Diencephalon (tissue), 1 donor: ENCODE measurements at places on chromosomes 11 and 22. TPM values are rescaled to one million over a fixed set of nuclear protein-coding genes. Genes with fewer than 3 reads are reported as not detected.

C1QTNF4 gene
- total RNA-seq: 33.2 TPM

JAML gene
- total RNA-seq: 0.92 TPM

OR51I1 gene
- not detected for total RNA-seq

TRIM49 gene
- total RNA-seq: 0.23 TPM

TM7SF2 gene
- total RNA-seq: 81.4 TPM

DCDC1 gene
- 11.1 TPM for total RNA-seq

CCDC81 gene
- 6.7 TPM for total RNA-seq

SLC25A45 gene
- total RNA-seq: 0.92 TPM

SLC22A9 gene
- total RNA-seq: not detected

SLC17A6 gene
- 134 TPM for total RNA-seq

TRIM51 gene
- not detected for total RNA-seq

OAF gene
- 1.8 TPM for total RNA-seq

RAPSN gene
- total RNA-seq: not detected

OR6A2 gene
- total RNA-seq: 1.8 TPM

NAV2 gene
- 11.1 TPM for total RNA-seq
